ENCODE measurements at places on chromosomes 12 and 14.

DNA sequence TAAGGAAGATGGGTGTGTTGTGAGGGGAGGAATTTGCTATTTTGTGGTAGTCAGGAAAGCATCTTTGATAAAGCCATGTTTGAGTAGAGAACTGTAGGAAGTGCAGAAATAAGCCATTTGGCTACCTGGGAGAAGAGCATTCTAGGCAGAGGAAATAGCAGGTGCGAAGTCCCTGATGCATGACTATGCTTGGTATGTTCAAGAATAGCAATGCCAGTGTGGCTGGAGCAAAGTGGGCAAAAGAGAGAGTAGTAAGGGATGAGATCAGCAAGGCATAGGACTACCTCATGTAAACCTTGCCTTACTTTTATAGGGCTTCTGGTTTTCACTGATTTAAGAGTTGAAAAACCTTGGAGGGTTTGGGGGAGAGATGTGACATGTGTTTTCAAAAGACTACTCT is 365.5 kb upstream of the GARIN6 start:
- no peak for DNase-seq

- DNase-seq: no peak
Measured at GRCh38 chr12:2301531-2302461, 249.0 kb downstream of the CACNA1C start.

DNA sequence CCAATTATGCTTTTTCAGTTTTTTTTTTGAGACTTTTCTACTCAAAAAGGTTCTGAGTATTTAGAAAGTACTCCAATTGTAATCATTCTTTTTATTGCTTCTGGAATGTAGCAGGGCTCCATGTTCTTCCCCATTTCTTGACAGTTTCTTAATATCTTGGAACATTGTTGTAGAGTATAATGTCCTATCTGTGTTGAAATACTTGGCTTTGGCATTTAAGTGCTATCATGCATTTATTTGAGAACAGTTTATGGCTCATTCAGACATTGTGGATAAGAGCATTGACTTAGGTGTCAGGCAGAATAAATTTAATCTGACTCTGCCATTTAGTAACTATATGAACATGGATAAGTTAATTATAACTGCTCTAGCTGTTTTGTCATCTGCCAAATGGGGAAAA is 28.3 kb downstream of the ADIPOR2 start:
- DNase-seq: no peak

GRCh38 chr12:3129301-3130056 is 52.3 kb downstream of the TSPAN9 start:
- no peak for DNase-seq

DNA sequence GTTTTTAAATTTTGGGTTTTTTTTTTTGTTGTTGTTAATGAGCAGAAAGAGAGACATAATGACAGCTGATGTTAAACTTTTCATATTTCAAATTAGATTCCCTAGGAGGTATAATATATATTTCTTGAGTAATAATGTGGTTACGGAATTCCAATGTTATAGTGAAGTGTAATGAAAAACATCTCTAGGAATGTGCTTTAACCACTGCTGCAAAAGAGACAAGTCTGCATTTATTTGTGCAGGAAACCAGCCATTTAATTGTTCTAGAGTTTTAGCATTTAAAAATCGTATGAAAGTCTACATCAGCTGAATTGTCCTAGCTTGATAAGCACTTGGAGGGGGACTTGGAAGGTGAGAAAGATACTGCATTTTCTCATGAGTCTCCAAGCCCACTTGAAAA is 14.3 kb downstream of the SERPINA10 start:
- no peak for DNase-seq

- no peak for DNase-seq
Measured at GRCh38 chr12:62717643-62718042, 217.3 kb downstream of the PPM1H start.
